ENCODE measurements at places on chromosomes 6 and 20.

DNA sequence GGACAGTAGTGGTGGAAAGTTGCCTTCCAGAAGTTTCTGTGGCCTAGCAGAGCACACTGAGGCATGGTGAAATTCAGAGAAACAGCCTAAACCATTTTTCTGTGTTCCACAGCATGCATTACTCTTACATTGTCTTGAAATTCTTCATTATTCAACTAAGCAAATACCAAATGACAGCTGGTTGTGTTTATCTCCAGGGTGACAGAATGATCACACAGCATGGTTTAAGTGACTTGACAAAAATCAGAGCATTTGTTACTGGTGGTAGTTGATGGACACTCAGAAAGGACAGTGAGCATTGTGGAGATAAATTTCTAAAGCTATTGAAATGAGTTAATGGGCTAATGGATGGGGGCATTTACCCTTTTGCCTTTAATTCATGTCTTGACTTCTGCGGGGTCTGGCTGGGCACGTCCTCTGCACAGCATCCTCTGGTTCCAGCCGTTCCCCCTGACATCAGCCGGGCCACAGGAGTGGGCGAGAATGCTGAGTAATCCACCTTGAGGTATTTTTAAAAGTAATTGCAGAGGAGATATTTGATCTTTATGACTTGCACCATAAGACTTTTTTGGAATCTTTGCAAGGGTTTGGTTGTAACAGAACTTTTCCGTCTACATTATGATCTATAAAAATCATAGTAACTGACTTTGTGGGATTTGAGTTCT, 78.9 kb upstream of the SCP2D1 start:
- DNase-seq: no peak

DNA sequence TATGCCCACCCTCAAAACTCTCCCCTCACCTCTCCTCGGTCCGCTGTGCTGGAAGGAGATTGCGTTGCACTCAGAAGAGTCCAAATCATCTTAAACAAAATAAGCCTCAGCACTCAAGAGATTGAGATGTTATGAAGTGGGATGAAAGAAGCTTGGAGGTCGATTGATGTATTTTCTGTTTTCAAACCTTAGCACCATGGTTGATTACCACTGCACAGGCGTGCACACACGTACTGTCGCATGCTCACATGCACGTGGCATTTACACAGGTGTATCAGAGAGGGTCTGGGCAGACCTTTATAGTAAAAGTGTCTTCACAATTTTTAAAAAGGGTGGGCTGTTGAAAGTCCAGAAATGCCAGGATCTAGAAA, 612 bp upstream of the AGPAT4 start:
- DNase-seq: no peak

- no peak for DNase-seq
Observed at GRCh38 chr20:43507150-43508080, at the start of gene L3MBTL1. Gene L3MBTL1, plus strand, starts transcription at chr20:43507697. Its CDS starts 5,807 bp downstream, at chr20:43513504.

- no peak for DNase-seq
Observed at GRCh38 chr20:43911066-43911465, 3.6 kb upstream of the TOX2 start.

Data from cerebellar nuclear complex (tissue), 1 donor.